ENCODE measurements at places on chromosomes 3 and 15.

DNA sequence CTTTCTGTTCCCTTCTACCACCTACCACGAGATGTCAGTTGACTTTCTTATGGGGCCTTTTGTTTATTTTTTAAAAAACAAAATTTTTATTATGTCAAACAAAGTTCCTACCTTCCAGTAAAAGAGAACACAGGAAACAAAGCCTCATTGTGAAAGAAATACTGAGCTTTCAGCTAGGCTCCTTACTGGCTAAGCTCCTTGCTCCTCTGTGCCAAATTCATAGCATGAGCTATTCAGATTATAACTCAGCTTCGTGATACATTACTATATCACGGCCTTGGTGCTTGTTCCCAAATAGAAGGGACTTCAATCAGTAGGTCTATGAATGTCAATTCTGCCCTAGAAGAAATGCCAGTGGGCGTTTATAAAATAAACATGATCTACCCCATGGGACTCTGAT is 145.8 kb upstream of the CHRM5 start:
- no peak for DNase-seq

DNA sequence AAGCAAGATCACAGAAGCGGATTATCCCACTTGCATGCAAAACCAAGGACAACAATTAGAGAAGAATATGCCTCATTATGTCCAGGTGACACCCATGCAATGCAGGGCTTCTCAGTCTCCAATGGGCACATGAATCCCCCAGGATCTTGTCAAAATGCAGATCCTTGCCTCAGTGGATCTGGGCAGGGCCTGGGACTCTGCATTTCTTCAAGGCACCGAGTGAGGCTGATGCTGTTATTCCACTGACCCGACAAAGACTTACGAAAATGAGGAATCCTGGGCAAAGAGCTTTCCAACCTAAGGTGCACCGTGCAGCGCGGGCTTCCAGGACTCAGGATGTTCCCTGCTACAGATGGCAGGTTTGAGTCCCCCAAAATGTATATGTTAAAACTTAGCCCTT is 99.2 kb downstream of the ATP10A start:
- no peak for DNase-seq

DNA sequence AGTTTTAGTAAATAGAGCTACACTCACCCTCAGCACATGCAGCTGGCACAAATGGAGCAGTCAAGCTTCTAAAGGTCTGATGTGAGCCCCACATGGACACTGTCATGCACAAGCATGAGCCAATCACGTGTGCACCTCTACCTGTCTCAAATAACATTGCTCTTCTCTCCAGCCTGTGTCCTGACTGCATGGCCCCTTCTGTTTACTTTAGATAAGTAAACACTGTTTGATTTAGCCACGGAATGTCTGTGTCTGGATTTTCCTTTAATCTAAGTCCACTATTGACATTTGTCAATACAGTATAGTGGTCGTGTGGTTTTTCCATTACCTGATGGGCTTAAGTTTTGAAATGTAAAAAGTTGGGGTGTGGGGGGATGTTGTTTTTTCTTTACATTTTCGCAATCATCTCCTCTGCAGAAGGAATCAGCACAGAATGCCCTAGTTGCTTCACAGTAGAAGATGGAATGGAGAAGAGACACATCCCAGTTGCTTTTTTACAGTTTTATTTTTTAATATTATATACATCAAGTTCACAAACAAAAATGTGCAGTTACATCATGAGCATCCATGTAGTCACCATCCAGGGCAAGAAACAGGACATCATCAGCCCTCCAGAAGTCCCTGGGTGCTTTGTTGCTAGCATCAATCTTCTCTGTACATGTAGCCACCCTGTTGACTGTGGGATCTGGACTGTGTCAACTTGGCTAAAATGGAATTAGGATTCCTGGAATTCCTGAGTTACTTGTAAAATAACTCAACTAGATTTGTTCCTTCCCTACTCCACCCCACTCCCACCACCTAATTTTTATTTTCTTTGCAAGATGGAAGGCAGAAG is 146.1 kb downstream of the UACA start:
- DNase-seq: no peak

- DNase-seq: no peak
Measured at GRCh38 chr15:27448986-27449385, 478.0 kb downstream of the GABRG3 start.

- DNase-seq: no peak
Measured at GRCh38 chr3:12755754-12756153, 3.3 kb downstream of the TMEM40 start.

DNA sequence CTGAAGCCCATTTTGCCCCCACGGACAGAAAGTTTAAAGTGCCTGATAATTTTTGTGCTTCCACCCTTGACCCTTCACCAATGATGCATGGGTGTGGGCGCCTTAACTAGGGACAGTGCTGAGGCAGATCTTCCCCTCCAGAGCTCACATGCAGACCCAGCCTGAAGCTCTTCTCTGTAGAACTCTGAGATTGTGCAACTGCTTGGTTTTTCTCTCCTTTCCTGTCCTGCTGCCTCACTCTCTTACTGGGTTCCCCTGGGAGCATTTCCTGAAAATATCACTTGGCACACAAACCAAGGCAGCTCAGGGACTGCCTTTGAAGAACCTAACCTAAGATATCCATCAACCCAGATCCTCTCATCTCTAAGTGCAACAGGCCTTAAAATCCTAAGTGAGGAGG is 220.3 kb upstream of the STT3B start:
- no peak for DNase-seq

- no peak for DNase-seq
Measured at GRCh38 chr3:54939557-54940300, 11.9 kb upstream of the LRTM1 start.

- DNase-seq: no peak
Measured at GRCh38 chr3:142680710-142681109, 43.1 kb upstream of the TRPC1 start.

DNA sequence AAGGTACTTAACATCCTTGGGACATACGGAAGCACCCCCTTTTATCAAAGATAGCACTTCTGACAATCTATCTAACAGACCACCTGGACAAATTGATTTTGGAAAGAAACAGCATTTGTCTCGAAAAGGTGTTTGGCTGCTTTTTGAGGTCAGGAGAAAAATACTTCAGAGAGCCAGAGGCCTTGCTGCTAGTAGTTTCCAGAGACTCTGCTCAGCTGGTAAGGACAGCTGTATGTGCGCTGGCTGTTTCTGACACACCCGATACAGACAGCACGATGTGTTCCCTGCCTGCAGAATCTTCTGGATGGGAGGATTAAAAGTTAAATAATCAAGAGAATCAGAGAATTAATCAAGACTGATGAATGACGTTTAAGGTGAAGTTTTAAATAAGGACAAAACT is 15.6 kb upstream of the GYG1 start:
- no peak for DNase-seq

GRCh38 chr15:38335116-38335515 is 82.5 kb downstream of the SPRED1 start:
- DNase-seq: no peak

- no peak for DNase-seq
Measured at GRCh38 chr3:53744351-53744750, 101.9 kb downstream of the CHDH start.

DNA sequence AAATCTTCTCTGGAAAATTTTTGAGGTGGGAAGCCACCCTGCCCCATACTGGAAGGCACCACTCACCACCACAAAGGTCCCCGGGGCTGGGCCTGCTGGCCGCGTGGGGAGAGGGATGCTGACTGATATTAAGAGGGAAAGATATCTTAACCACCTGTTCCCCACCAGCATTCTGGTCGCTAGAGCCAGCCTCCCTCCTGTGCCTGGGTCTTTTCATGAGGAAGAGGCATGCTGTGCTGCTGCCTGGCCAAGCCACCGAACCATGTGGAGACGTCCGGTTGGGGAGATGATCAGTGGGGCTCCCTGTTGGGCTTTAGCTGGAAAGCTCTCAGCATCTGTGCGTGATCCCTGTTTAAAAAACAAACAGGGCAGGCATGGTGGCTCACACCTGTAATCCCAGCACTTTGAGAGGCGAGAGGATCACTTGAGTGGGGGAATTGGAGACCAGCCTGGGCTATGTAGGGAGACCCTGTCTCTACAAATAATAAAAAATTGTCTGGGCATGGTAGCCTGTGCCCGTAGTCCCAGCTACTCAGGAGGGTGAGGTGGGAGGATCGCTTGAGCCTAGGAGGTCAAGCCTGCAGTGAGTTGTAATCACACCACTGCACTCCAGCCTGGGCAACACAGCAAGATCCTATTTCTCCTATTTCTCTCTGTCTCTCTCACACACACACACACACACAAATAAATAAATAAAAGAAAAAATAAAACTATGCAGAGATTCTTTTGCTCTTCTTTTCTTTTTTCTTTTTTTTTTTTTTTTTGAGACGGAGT is 1.0 kb downstream of the KLHL18 start:
- DNase-seq: no peak

- DNase-seq: no peak
Measured at GRCh38 chr3:157174290-157174648, 14.3 kb upstream of the CCNL1 start.

DNA sequence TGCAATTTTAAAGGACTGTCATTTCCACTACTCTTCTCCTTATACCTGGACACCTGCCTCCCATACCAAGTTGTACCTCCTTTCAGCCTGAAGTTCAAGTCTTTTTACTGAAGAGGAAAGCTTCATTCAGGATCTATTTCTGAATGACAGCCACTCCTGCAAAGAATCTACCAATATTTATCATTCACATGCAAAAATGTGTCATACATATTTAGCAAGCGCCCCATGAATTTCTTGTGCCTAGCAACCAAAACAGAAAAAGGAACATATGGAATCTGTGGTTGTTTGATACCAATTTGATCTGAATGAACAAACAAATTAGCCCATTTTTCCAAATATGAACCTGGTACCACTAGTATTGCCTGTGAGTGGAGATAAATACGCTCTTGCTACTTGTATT is 16.8 kb downstream of the GJD2 start:
- DNase-seq: no peak

- no peak for DNase-seq
Measured at GRCh38 chr3:170228093-170228766, 6.0 kb downstream of the PRKCI start.

DNA sequence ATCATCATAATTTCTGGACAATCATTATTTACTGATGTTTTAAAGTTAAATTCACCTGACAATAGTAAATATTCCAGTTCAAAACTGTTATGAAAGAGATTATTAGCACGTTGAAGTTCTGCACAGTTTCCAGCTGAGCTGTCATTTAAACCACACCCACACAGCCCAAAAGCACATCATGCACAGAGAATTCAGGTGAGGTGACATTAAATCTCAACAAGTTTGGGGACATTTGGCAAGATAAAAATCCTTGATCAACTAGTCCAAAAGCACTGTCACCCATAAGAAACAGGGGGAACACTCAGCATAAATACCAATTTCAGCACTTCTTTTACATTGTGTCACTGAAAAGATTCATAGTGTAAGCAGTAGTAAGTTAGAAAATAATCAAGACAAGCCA is 6.9 kb downstream of the NCEH1 start:
- no peak for DNase-seq

DNA sequence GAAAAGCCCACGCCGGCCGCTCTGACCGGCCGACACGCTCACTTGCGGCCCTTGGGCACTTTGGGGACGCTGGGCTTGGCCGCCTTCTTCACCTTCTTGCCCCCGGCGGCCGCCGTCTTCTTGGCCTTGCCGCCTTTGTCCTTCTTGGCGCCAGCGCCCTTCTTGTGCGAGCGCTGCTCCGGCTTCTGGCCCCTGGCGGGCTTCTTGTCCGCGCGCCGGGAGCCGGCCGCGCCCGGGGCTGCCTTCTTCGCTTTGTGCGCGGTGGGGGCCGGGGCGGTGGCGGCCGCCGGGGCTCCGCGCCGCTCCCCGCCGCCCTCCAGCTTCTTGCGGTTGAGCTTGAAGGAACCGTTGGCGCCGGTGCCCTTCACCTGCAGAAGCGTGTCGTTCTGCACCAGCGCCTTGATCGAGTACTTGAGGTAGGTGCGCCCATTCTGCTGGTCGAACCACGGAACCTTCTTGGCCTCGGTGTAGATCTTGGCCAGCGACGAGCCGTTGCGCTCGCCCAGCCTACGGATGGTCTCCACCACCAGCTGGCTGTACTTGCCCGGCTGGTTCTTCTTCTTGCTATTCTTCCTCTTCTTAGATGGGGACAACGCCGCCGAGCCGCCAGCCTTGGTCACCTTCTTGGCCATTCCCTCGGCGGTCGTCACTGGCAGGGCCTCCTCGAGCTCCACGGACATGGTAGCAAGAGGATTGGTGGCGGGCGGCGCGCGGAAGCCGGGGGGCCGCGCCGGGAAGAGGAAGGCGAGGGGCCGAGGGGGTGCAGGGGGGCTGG is 36.7 kb downstream of the HMCES start:
- no peak for DNase-seq

DNA sequence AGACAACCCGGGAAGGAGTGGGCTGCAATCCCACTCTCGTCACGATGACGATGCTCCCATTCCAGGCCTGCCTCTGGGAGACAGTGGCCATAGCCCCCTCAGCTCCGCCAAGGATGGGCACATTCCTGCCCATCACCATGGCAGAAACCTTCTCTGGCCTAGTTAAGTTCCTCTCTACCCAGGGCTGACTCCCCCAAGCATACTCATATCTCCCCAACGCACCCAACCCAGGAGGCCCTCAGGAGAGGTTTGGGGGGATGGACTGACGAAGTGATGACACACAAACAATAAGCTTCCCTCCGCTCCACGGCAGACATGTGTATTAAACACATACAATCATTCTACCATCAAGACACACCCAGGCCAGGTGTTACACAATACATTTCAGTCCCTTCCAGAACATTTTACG is 60.1 kb downstream of the VGLL4 start:
- no peak for DNase-seq

DNA sequence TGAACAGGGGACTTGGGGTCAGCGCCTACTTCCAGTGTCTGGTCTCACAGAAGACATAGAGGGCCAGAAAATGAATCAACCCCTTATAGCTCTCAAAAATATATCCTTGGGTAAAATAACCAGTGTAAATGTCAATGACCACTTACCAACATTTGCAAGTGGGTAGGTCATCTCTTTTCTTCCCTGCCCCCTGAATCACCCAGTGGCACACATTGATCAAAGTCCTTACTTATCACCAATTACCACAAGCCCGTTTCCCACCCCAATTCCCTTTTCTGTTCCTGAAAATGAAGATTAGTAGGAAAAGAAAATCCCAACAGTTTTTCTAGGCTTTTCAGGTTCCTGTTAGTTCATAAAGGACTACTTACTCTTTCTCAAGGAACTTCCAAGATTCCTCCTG is 70.5 kb upstream of the HEG1 start:
- no peak for DNase-seq

- no peak for DNase-seq
Measured at GRCh38 chr15:64997745-64998375, 8.1 kb upstream of the SPG21 start.

- DNase-seq: no peak
Measured at GRCh38 chr15:46409841-46410301, 775.0 kb downstream of the SQOR start.

- no peak for DNase-seq
Measured at GRCh38 chr15:76203346-76204108, 107.7 kb downstream of the ETFA start.

DNA sequence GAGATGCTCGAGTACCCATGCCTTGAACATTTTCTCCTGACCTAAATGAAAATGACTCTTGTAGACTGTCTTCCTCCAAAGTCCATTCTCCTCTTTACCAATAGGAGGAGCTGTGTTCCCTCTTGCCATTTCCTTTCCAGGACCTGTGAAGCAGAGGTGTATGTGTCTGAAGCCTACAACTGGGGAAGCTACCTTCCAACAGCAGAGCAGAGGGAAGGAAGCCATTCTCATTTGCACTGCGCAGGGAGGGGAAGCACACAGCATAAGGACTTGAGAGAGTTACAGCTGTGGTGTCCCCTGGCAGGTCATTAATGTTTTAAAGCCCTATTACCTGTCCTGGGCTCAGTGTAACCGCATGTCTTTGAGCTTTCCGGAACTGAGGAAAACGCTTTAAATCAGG is 38.7 kb downstream of the HSPBAP1 start:
- no peak for DNase-seq

Measured in SIG-M5 (cell line).